Effector CD4-positive, alpha-beta T cell (primary cell): ENCODE measurements at places on chromosomes 3 and 15.

DNA sequence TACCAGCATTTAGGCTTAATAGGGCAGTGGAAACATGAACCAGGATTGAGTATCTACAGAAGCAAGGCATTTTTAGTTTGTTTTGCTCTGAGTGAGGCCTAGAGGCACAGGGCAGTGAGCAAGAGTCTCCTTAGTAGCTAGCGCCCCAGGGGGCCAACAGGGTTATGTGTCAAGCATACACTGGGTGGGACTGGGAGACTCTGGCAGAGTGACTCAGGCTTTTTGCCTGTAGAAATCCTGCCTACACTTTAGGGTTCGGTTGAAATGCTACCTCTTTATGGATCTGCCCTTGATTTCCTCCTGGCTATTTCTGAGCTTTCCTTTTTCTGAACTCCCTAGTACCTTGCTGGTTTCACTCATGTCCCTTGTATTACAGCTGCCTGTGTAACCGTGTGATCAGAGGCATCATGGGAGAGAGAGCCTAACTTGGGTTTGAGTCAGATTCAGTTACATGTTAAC lies 72.2 kb downstream of the TOP2B start:
- DNase-seq: no peak

DNA sequence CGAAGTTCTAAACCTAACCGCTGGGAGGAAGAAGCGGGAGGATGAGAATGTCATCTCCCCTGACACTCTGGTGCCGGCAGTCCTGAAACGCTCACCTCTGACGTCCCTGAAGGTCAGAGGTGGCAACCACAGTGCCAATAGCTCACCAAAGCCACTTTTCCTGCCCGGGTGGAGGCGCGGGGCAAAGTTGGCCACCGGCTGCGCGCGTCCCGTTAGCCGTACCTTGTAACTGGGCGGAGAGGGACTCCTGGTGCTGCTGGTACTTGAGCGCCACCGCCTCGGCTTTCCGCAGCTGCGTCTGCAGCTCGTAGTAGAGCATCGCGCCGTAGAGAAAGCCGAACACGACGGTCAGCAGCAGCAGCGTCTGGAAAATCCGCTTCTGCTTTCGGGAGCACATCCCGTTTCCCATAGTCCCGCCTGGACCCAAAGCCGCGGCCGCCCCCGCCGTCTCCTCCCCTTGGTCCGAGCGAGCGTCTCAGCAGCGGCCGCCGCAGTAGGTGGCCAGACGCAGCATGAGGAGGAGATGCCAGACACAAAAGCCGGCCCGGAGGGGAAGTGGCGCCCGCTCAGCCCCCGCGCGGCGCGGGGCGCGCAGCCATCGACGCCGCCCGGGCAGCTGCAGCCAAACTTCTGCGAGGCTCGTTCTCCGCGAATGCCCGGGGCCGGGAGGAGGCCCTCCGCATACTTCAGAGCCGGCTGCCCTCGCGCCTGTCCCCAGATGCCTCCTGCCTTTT lies 680 bp downstream of the GOLIM4 start:
- DNase-seq: no peak

DNA sequence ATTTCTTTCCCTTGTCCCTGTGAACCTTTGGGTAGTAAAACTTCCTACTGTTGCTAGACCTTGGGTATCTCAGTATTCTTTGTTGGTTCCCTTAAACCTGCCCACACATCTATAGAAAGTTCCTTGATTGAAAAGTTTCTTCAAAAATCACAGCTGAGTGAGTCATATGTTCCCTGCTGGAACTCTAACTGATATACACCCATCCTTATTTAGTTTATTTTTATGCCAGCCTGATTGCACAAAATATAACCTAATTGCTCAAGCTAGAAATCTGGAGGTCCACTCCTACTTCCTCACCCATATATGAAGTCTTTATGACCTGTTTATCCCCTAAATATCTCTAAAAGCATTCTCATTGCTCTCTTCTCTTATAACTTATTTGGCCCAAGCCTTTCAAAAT lies 13.7 kb upstream of the GJD2 start:
- DNase-seq: no peak

GRCh38 chr3:30628205-30628900 lies 22.0 kb downstream of the TGFBR2 start:
- no peak for DNase-seq

DNA sequence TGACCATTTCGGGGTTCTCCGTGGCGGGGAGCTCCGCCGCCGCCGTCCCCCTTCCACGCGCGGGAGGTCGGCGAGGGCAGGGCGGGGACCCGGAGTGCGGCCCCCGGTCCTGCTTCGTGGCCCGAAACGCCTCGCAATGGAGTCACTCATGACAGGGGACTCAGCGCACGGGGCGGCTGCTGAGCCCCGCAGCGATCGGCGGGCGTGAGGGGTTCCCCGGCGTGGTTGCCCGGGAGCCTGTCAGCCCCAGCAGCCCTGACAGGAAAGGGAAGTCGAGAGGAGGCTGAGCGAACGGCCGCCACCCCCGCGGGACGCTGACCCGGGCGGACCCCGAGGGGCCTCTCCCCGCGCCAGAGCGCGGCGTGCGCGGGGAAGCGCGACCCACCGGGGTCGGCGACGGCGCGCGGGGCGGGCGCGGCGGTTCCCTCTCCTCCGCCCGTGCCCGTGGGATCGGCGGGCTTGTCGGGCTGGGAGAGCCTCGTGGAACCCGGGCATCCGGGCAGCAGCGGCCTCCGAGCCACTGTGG lies 564 bp upstream of the PIGZ start:
- no peak for DNase-seq

DNA sequence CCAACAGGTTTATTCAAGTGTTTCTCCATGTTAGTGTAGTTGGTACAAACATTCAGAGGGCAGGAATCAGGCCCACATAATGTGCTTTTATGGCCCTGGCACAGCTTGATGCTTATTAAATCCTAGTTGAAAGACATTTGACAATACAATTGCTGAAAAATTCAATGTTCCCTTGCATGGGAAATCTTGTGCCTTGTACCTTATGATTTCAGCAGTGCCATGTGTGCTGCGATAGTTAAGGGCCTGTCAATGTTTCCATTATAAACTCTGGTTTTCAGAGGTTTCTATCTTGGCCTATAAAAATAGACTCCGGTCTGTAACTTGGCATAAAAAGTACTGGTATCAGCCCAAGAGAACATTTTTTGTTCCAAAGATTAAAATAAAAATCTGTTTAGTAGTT lies 207.2 kb downstream of the TBC1D5 start:
- no peak for DNase-seq

DNA sequence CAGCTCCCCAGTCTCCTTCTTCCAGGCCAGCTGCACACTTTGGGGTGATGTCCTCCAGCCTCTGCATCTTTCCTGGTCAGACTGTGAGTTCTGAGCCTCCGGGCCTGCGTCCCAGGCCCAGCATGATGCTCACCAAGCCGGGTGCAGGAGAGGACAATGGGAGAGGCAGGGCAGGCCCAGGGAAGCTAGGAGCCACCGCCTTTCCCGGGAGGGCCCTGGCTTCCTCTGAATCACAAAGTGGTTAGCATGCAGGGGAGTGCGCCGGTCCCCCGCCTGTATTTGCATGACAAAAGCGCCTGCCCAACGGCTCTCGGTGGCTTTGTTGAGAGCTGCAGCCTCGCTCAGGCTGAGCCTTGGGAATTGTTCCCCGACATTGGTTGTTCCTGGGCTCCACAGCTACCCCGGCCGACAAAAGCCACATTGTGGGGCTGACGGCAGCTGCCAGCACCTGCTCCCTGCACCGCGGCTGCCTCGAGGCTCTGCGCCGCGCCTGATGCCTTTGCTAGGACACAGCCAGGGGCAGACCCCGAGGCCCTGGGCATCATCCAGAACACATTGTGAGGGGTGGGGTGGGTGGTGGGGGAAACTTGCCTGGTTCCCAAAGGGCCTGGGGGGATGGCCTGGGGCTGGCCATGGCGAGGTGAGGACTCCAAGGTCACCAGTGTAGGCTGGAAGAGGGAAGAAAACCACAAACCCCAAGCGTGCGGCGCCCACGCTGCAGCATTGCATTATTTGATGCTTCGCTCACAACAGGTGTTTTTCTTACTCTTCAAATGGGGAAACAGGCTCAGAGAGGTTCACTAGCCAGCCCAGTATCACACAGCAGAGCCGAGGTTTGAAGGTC lies 20.0 kb upstream of the KLF13 start:
- no peak for DNase-seq

GRCh38 chr15:57387564-57388076 lies 11.3 kb downstream of the CGNL1 start:
- DNase-seq: no peak

- DNase-seq: no peak
These were observed 85.1 kb downstream of the STAG1 start for GRCh38 chr3:136667081-136667480.

DNA sequence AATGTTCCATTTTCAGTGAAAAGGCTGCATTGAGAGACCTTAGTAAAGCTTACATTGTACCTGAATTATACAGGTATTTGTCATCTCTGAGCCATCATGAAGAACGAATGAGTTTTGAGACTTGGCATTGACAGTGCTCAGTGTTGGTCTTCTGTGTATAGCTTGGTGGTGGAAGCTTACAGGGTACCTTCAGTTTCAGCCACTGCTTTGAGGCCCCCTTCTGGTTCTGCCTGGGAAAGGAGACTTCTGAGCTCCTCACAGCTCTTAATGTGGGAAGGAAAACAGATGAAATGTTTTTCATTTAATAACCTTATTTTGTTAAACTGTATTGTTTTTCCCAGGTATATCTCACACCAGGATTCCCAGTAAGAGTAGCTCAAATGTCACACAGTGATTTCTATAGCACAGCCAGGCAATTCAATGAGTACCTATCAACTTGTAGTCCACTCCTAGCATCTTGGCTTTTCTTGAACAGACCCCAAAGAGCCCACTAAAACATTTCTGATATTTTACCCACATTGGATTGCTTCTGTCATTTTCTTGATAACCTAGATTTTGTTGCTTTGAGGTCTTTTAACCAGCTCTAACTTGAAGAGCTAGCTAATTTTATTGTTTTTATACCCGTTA lies 5.6 kb downstream of the SERPINI1 start:
- DNase-seq: no peak

GRCh38 chr15:44715142-44715796 lies 4.0 kb downstream of the B2M start:
- DNase-seq: no peak

DNA sequence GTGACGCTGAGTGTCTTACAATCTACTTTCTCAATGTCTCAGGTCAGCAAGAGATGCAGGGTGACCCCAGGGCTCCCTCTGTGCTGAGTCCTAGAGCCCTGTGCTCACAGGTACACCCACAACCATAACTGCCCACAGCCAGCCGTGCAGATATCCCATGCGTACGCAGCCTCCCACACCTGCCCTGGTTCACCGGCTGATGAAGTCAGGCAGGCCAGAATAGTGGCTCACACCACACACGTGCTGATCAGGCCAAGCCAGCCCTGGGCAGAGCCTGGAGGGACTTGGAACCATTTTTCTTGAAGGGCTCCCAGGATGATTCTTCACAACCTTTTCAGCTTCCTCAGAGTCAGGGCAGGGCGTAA lies 63.6 kb upstream of the RPL32 start:
- DNase-seq: no peak

GRCh38 chr3:195446359-195446758 lies 3.5 kb upstream of the ACAP2 start:
- no peak for DNase-seq

- no peak for DNase-seq
These were observed 24.1 kb downstream of the ZNF80 start for GRCh38 chr3:114213292-114213626.

- DNase-seq: no peak
These were observed 98.3 kb upstream of the CBLB start for GRCh38 chr3:105967117-105967516.

DNA sequence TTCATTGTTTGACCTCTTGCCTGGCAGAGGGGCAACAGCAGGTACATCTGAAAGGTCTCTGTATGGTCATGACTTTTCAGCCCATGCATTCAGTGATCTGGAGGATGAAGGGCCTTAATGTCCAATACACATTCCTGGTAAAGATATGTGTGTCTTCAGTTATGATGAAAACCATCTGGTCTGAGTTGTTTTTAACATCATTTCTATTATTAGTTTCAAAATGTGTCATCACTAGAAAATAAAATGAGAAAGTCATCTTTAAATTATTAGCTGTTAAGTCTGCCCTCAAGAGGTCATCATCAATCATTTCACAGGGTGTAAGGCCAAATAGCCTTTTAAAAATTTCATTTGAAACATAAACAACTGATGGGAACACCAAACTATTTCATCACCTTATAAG lies 92.1 kb upstream of the PLSCR4 start:
- no peak for DNase-seq

GRCh38 chr3:177145381-177145780 lies 51.9 kb downstream of the TBL1XR1 start:
- no peak for DNase-seq

- no peak for DNase-seq
These were observed 129.2 kb upstream of the TSC22D2 start for GRCh38 chr3:150278843-150279381.

GRCh38 chr3:131553495-131554247 lies 50.9 kb upstream of the MRPL3 start:
- no peak for DNase-seq

DNA sequence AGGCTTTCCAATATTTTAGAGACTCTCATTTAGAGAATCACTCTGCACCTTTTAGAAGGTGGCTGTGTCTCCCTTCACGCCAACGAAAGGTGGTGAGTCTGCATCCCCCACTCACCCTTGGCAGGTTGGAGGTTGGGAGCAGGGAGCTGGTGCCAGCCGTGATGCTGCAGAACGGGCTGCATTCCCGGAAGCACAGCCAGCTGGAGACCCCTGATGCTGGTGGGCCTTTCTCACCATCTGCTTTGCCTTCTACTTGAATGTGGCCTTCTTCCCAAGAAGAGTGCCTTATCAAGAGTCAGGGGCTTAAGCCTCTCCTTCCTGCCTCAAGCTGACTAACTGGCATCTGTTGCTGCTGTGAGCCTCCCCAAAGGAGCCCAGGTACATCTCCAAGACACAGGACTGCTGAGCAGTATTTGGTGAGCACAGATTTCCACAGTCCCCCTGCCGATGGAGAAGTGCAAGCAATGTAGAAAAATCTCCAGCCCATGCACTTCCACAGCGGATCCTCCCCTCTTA lies 17.7 kb upstream of the HEG1 start:
- no peak for DNase-seq

- DNase-seq: no peak
These were observed 30.1 kb upstream of the TBC1D23 start for GRCh38 chr3:100230710-100231109.

- DNase-seq: peak; percentile 56
These were observed 90.2 kb downstream of the TIGIT start for GRCh38 chr3:114383875-114384557.

DNA sequence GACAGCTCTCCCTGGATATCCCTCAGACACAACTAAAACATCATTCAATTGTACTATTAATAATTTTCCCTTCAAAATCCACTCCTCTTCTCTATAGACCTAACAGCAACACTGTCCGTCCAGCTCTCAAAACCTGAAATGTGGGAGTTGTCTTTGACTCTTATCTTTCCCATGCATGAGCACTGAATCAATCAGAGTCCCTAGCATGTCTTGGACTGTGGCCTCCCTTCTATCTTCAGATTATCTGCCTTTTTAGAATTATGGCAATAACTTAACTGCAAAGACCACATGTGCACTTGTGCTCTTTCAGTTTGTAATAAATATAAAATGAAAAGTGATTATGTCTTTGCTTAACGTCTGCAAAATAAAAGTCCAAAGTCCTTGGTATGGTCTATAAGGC lies 107.0 kb downstream of the UBE3A start:
- DNase-seq: no peak

- no peak for DNase-seq
These were observed 665.4 kb downstream of the NLGN1 start for GRCh38 chr3:174062923-174063322.
